CD8-positive, alpha-beta memory T cell (primary cell): ENCODE measurements at places on chromosomes 16 and 17. TPM values are rescaled to one million over a fixed set of nuclear protein-coding genes. Genes with fewer than 3 reads are reported as not detected.
A peak's percentile ranks its signal among the peaks of the same experiment; 100 is the strongest.

Gene ABI3
- 48.5 TPM for total RNA-seq

Gene CCL16
- total RNA-seq = not detected

Gene AXIN2
- 3.8 TPM for total RNA-seq

Gene DHRS7C
- total RNA-seq = not detected

Gene CCL15
- not detected for total RNA-seq

Gene SLC6A2
- not detected for total RNA-seq

Gene SHBG
- not detected for total RNA-seq

Gene CAPNS2
- total RNA-seq = not detected

GRCh38 chr16:81371106-81371505 is 56.3 kb downstream of the GAN start:
- DNase-seq = no peak

DNA sequence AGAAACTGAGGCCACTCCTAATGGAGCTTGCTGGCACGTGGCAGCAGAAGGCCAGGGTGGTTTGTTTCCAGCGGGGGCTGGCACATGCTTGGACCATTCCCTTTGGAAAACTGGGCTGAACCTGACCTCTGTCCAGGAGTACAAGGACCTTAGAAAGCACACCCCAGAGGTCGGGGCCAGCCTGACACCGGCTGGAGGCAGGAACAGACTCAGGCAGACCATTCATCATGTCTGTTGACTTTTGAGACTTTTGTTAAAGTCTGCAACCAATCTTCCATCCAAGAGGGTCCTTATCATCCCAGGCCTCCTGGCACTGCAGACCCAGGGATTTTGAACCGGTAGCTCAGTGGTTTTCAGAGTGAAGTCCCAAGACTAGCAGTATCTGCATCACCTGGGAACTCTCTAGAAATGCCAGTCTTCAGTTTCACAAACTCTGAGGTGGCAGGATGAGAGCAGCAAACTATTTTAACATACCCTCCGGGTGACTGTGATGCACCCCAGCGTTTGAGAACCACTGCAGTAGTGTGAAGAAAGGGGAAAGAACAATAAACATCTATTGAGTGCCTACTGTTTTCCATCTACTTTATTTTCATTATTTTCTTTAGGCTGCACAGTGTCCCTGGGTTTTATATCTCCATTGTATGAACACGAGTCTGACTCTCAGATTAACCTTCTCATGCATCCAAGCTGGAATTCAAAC is 145.3 kb upstream of the PLCG2 start:
- no peak for DNase-seq

GRCh38 chr16:29820271-29820701 is at the start of gene MVP:
MVP (plus strand) TSS chr16:29820462; CDS start chr16:29830550, 10,088 bp downstream.
- no peak for DNase-seq

GRCh38 chr17:37833237-37833859 is 88.5 kb upstream of the HNF1B start:
- no peak for DNase-seq

- no peak for DNase-seq
Measured at GRCh38 chr17:4479340-4479981, 19.2 kb upstream of the SPNS2 start.

DNA sequence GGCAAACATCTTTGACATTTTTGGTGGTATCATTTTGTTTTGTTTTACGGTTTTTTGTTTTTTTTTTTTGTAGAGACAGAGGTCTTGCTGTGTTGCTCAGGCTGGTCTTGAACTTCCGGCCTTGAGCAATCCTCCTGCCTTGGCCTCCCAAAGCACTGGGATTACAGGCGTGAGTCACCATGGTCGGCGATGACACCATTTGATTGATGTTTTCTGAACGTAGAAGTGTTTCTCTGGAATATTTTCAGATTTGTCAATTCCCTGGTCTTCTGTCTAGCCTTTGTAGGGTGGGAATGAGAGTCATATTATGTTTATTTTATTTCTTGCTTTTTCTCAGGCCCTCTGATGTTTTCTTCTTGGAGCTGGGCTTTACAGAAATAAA is 32.2 kb upstream of the BRD7 start:
- DNase-seq = no peak

GRCh38 chr16:50093607-50094539 is 28.1 kb downstream of the HEATR3 start:
- DNase-seq = no peak

DNA sequence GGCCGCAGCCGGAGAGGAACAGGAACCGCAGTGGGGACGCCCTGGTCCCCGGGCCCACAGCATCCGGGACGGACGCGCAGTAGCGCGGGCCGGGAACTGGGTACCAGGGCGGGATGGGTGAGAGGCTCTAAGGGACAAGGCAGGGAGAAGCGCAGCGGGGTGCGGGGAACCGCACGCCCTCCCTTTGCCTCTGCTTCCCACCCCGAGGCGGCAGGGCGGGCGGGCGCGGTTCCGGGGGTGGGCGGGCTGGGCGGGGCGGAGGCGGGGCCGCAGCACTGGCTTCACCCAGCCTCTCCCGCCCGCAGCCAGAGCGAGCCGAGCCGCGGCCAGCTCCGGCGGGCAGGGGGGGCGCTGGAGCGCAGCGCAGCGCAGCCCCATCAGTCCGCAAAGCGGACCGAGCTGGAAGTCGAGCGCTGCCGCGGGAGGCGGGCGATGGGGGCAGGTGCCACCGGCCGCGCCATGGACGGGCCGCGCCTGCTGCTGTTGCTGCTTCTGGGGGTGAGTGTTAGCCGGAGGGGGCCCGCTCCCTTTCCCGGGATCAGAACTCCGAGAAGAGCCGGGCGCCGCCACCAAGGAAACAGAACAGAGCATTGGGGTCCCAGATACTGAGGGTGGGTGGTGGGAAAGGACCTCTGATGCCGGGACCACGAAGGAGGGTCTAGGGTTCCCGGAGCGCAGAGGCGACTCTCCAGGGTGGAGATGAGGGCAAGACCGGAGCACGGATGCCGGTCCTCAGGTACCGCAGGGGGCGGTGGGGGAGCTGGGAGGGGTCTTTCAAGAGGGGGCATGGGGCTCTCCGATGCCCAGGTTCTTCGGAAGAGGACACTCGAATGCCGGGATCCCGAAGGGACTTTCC is at the start of gene NGFR:
TSS of gene NGFR (plus strand) at position 308 of the 856 bp plus-strand sequence. CDS start at position 433, 125 bp downstream.
- DNase-seq = peak; percentile 52

DNA sequence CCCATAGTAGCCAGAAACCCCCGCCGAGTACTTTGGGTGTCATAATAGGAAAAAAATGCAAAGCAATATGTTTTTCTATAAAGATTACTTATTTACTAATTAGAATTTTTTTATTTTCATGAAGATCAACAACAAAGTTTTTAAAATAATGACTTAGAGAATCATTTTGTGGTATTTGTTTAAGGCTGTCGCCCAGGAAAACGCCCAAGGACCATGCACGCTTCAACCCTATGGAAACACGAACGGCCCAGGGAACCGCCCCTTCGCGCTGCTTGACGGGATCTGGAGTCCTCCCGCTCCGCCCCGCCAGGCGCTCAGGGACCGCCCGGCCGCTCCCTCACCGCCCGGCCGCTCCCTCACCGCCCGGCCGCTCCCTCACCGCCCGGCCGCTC is 408 bp upstream of the KPNA2 start:
- DNase-seq = no peak

GRCh38 chr17:28475151-28475900 is 1.9 kb downstream of the SLC13A2 start:
- DNase-seq = no peak

- DNase-seq = no peak
Measured at GRCh38 chr17:29973005-29973404, 31.6 kb downstream of the EFCAB5 start.

DNA sequence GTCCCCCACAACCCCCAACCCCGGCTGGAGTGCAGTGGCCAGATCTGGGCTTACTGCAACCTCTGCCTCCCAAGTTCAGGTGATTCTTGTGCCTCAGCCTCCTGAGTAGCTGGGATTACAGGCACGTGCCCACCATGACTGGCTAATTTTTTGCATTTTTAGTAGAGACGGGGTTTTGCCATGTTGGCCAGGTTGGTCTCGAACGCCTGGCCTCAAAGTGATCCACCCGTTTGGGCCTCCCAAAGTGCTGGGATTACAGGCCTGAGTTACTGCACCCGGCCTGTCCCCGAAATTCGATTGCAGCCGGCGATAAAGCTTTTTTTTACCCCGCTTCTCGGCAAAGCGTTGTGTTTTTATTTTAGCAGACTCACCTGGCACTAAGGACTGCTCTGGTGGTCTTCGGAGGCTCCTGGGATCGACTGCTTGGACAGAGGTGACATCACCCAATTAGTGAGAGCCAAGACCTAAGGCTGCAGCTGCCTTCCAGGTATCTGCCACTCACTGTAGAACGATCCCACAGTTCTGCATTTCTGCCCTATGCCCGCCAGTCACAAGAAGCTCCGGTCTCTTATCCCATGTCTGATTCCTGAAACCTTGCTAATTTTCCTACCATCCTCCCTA is 82.2 kb upstream of the ARL4D start:
- DNase-seq = peak; percentile 13

- DNase-seq = no peak
Measured at GRCh38 chr17:56603486-56604238, 10.2 kb downstream of the NOG start.

- peak; percentile 16 for DNase-seq
Measured at GRCh38 chr17:8438441-8438840, 2.8 kb downstream of the NDEL1 start.

- DNase-seq = no peak
Measured at GRCh38 chr16:87959391-87959990, 8.3 kb downstream of the BANP start.

GRCh38 chr17:745406-745805 is 6.7 kb downstream of the GEMIN4 start:
- DNase-seq = no peak

DNA sequence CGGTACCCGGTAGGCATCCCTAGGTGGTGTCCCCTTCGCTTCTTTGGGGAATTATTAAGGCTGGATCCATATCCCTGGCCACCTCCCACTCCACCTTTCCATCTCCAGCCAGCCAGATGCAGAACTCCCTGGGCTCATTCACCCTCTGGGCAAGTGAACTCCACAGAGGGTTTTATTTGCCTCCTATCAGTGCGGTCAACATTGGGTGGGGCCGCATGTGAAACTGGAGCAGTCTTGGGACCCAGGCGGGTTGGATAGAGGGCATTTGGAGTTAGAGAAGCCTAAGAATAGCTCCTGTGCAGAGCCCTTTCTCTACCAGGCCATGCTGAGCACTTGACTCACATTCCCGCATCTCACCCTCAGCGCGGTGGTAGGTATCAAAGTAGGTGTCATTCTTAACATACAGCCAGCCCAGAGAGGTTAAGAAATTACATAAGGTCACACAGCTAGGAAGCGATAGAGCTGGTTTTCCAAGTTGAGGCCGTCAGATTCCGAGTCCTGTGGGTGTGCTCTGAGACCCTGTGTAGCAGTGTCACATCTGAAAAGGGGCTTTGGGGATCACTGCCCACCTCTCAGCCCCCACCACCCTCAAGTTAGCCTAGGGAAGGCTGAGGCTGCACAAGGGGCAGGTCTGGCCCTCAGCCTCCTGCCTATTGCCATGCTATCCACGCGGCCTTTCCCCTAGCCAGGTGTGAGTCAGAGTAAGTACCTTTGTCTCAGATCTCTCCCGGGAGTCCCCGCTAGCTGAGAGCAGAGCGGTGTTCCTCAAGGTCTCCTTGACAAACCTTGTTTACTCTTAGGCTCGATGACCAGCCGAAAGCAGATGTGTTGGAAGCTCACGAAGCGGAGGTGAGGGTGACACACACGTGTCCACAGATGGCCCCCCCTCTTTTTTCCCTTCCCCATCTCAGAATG is 26.9 kb upstream of the LGALS9 start:
- DNase-seq = no peak

- DNase-seq = peak; percentile 69
Measured at GRCh38 chr17:76725580-76726230, 701 bp downstream of the JMJD6 start.

DNA sequence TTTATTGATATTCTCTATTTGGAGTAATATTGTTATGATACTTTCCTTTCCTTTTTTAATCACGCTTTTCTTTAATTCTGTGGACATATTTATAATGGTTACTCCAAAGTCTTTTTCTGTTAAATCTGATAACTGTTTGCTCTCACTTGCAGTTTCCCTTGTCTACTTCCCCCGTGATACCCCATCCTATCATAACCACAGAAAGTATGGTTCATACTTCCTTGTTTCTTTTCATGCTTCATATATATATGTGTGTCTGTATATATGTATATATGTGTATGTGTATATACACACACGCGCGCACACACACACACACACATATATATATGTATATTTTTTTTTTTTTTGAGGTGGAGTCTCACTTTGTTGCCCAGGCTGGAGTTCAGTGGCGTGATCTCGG is 23.5 kb downstream of the SPECC1 start:
- no peak for DNase-seq

DNA sequence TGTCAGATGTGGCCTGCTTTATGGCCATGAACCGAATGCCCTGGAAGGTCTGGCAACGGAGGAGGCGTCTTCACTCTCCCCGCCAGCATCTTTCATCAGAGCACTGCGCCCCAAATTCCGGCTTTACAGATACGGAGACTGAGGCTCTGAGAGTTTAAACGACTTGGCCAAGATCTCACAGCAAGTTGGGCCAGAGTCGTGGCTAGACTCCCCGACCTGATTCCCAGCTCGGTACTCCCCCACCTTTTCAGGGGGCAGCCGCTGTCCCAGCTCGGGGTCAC is 1.7 kb downstream of the NGFR start:
- DNase-seq = no peak

GRCh38 chr16:4870138-4870671 is 22.9 kb downstream of the UBN1 start:
- no peak for DNase-seq

DNA sequence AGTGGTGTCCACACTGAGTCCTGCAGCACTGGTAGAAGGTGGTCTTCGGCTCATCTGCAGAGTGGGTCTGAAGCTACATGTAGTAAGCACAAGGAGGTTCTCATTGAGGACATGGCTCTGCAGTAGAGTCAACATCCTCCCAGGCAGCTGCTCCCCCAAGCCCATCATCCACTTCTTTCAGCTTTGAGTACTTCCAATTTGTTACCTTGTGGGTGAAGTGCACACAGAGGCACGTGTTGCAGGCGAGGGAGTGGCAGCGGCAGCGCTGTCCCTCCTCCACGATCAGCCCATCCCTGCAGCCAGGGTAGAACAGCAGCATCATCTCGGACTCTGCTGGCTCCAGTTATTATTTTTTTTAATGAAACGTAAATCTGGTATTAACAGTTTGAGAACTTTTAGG is 1.8 kb upstream of the SSTR2 start:
- DNase-seq = no peak

- DNase-seq = no peak
Measured at GRCh38 chr16:82756283-82756599, 129.5 kb downstream of the CDH13 start.
